ENCODE measurements at places on chromosomes 11 and 22. TPM values are rescaled to one million over a fixed set of nuclear protein-coding genes. Genes with fewer than 3 reads are reported as not detected.

GRCh38 chr11:116892374-116892773 is 55.0 kb upstream of the APOA1 start:
- H3K36me3 ChIP-seq: peaks cover 5% of the 10 kb centered on the region
- peaks cover 4% of the 10 kb centered on the region for H3K4me1 ChIP-seq
- no peaks in the 10 kb centered on the region for H3K27me3 ChIP-seq
- H3K27ac ChIP-seq: no peak overlapping the region

DNA sequence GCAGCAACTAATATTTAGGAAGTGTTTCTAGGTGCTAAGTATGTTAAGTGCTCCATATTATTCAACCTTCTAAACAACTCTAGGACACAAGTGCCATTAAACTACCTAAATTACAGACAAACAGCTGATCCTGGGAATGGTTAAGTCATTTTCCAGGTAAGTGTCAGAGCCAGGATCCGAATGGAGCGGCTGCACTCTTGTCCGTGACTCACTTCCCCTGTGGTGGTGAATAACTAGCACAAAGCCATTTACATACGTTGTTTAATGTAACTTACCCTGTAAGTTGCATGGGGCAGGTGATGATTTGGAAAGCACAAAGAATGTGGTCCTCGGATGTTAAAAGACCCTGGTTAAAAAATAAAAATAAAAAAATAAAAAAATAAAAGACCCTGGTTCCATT is 8.8 kb upstream of the PRG2 start:
- DNase-seq: no peak
- H3K27ac ChIP-seq: no peak overlapping the region
- no peaks in the 10 kb centered on the region for H3K4me1 ChIP-seq
- no peaks in the 10 kb centered on the region for H3K36me3 ChIP-seq
- H3K27me3 ChIP-seq: peaks cover 5% of the 10 kb centered on the region
- no peak overlapping the region for H3K4me3 ChIP-seq

DNA sequence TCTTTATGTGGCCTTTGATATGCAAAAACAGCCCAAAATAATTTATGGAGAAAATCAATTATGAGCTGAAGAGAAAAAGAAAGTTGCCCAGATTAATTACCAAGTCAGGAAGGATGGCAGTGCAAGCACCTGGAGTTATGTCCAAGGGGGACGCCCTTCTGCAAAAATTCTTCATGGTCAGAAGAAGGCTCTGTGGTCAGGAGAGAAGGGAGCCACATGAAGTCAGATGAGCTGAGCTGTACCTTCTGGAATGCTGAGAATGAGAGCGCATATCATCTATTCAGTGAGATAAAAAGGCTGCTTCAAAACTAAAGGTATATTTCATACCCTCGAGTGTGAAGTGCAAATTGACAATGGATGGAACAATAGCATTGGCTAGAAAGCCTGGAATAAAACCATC is 607.4 kb downstream of the NTM start:
- no peaks in the 10 kb centered on the region for H3K36me3 ChIP-seq
- no peak overlapping the region for H3K4me3 ChIP-seq
- no peaks in the 10 kb centered on the region for H3K27me3 ChIP-seq
- no peak overlapping the region for H3K27ac ChIP-seq
- no peaks in the 10 kb centered on the region for H3K4me1 ChIP-seq

DNA sequence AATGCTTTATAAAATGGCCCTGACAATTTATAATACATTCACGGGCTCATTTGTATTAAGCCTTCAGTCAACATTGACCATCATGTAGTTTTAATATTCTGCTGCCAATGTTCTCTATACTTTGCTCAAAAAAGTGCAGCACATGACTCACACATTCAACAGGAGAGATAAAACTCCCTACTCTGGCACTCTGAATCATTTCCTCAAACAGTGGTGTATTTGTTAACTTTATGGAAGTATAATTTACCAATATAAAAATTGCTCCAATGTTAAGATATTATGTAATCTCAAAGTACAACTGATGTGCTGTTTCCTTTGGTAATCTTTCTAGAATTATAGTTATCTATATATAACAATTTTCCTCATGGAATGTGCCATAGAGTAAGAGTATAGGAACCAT is 39.9 kb downstream of the MAML2 start:
- DNase-seq: no peak
- H3K4me3 ChIP-seq: no peak overlapping the region
- H3K27me3 ChIP-seq: no peaks in the 10 kb centered on the region
- H3K4me1 ChIP-seq: peaks cover 14% of the 10 kb centered on the region

DNA sequence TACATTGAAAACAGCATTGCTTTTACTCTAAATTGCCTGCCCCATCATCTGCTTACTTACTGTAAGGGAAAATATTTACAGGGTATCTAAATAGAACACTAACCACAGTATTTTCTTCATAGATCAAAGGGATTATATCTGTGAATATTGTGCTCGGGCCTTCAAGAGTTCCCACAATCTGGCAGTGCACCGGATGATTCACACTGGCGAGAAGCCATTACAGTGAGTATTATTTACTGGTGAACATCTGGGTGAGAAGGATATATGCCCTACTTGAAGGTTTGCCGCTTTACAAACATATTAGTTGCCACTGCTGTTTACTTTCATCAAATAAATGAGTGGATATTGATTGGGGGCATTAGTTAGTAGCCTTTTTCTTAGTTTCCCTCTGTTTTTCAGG is 5.9 kb upstream of the CNTF start:
- H3K27ac ChIP-seq: peak overlapping the region; percentile 54
- peaks cover 23% of the 10 kb centered on the region for H3K36me3 ChIP-seq
- H3K4me3 ChIP-seq: no peak overlapping the region
- H3K27me3 ChIP-seq: no peaks in the 10 kb centered on the region

The ZNF280A gene
- polyA plus RNA-seq: not detected

All from psoas muscle (tissue), 8 donors.